ENCODE measurements at places on chromosomes 5 and 9. TPM values are rescaled to one million over a fixed set of nuclear protein-coding genes. Genes with fewer than 3 reads are reported as not detected.

The SLC6A3 gene
- total RNA-seq = not detected

The SHISAL2B gene
- not detected for total RNA-seq

The ADAMTSL2 gene
- total RNA-seq = not detected

The RPS14 gene
- total RNA-seq = 3,988 TPM

The GMCL2 gene
- total RNA-seq = not detected

The JADE2 gene
- total RNA-seq = 28.6 TPM

The HTR4 gene
- not detected for total RNA-seq

The TXNDC8 gene
- not detected for total RNA-seq
